ENCODE measurements at places on chromosomes 5 and 9. TPM values are rescaled to one million over a fixed set of nuclear protein-coding genes. Genes with fewer than 3 reads are reported as not detected.

The PGM5 gene
- 50.0 TPM for polyA plus RNA-seq

- DNase-seq: no peak
Measured at GRCh38 chr5:117060099-117060498, 485.5 kb upstream of the SEMA6A start.

DNA sequence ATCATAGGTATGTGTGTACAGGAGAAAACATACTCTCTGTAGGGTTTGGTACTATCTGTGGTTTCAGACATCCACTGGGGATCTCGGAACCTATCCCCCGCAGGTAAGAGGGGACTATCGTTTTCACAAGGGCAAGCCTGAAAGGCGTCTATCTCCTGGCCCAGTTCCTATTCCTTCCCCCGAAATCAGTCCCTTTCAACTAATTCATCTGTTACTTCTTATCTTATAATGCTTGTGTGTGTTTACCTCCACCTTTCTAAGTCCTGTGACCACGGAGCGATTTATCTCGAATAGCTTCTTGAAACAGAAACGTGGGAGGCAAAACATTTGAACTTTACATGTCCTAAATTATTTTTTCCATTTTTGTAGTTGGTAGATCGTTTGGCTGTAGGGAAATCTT, 11.4 kb downstream of the ABO start:
- no peak for DNase-seq

DNA sequence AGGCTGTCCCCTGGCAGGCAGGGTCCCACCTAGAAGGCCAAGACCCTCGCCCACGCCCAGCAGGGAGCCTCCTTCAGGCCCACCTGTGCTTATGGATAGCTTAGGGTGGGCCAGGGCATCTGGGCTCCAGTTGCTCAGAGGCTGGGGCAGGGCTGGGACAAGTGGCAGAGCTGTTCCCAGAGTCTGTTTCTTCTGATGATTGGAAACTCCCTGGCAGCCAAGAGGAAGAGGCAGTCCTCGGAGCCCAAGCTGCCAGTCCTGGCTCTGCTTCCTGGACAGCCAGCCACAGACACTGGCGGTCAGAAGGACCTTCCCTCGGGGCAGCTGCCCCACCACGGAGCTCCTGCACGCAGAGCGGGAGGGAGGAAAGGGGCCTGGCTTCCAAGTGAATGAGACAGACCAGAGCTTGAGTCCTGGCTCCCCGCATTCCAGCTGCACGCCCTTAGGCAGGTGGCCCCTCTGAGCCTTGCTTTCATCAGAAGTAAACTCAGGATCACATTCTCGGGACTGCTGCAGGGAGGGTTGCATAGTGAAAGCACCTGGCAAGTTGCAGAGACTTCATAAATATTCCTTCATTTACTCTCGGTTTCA, 37.9 kb upstream of the GABRP start:
- no peak for DNase-seq

DNA sequence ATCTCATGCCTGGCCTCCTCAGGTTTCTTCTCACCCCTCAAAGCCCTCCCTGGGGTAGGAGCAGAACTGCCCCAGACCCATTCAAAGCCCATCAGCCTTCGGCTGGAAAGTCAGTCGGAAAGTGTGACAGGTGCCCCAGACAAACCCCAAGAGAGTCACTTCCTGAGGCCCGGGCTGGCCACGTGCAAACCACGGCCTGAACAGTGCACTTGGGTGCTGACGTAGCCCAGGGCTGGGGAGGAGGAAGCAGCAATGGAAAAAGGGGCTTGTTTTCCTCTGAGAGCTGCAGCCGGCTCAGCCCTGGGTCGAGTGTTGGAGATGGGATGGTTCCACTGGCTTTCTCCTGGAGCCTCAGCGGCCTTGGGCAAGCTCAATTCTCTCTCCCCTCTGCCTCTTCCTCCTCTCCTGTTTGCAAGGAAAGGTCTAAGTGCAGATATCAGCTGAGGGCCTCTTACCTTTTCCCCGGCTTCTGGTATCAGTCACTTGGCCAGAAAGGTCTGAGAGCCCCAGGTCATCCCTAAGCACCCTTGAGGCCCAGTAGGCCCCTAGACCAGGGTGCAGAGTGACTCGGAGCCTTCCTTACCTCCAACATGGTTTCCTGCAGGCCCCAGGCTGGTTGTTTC, 5.9 kb upstream of the EGR1 start:
- DNase-seq: peak; percentile 71

The N4BP3 gene
- 13.6 TPM for polyA plus RNA-seq

GRCh38 chr5:78760770-78761169, 112.2 kb upstream of the LHFPL2 start:
- DNase-seq: no peak

DNA sequence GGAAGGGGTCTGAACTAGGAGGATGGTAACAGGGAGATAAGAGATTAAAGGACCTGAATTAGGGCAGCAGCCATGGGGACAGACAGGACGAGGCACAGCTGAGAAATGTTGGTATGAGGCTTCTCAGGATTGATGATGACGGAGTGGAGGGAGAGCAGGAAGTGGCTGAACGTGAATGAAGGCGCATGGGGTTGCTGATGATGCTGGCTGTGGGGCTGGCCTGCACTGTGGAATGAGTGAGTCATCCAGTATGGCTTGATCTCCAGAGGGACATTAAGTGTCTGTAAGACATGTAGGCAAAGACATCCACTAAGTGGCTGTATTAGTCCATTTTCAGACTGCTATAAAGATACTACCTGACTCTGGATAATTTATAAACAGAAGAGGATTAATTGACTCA, 256.4 kb downstream of the ICE1 start:
- no peak for DNase-seq

DNA sequence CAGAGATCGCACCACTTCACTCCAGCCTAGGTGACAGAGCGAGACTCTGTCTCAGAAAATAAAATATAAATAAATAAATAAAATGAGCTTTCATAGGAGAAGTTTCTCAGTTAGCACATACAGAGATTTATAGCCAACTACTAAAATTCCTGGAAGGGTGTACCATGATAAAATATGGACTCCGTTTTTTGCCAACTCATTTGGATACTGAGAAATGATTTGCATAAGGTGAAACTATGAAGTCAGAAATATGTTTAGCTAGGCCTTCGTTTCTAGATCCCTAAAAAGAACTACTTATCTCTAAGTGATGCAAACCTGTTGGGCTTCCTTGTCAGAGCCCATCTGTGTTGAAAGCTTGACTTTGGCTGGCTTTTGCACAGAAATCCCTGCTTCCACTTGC, 56.9 kb upstream of the SLC1A1 start:
- no peak for DNase-seq

DNA sequence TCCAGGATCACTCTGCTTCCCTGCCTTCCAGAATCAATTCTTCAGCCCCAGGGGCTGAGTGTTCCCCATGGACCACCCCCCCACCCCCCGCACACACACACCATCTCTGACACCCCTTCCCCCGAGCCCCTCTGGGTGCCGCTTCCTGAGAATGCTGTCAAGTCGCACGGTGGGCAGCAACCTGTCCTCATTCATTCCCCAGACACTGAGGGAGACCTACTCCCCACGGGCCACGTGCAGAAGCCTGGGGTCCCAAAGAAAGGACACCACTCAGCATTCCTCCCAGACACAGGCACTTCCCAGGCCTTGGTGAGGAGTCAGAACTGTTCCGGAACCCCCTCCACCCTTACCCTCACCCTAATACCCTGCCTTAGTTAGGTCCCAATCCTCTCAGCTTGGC, 12.8 kb downstream of the CPLX2 start:
- DNase-seq: no peak

DNA sequence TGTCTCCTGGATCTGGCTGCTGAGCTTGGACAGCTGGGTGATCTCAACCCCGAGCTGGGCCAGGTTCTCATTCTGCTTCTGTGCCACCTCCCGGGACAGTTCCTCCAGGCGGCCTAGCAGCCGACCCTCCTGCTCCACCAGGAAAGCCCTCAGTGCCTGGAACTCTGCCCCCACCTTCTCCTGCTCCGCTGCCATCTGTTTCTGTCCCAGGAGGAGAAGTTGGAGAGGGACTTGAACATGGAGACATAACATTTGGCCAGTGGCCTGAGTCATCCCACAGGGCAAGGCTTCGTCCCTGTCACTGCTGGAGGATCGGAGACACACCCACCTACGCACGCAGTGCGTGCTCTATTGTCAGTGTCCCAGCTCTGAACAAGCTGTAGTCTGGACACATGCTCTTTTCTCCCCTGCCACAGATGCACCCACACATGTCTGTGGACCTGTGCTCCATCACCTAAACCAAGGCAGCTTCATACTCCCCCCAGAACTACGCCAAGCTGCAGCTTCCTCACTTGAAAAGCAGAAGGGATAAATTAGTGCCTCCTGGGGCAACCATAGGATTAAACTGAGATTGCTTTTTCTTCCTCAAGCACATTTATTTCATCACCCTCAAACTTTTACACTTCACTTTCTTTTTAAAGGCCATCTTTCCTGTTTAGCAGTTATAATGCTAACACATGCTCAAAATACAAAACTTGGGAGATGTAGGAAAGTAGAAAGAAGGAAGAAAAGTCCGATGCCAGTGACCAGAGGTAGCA, 4.9 kb downstream of the TRIM7 start:
- DNase-seq: no peak

The PRRX2 gene
- 0.56 TPM for polyA plus RNA-seq

Data from left lung (tissue), 14 donors.